MV-4-11 (cell line): ENCODE measurements at places on chromosomes 11 and 22.
A peak's percentile ranks its signal among the peaks of the same experiment; 100 is the strongest.

- DNase-seq: no peak
These were observed 63.4 kb downstream of the NAT10 start for GRCh38 chr11:34168642-34169420.

DNA sequence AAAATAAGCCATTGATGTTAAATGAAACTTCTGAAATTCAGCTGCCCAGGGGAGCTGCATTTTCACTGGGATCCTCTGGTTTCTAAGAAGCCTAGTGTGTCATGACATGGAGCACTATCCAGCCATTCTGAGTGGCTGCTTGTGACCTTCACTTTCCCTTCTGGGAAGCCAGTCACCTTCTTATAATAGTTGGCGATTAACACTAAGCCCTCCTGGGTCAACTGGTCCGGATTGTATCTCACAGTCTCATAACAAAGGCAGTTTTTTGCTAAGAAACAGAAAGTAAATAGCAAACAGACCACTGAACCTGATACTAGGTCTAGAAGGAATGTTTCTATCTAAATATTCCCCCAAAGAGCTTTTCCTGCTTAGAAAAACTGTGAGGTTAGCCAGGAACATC lies 7.9 kb downstream of the CSRP3 start:
- DNase-seq: no peak

DNA sequence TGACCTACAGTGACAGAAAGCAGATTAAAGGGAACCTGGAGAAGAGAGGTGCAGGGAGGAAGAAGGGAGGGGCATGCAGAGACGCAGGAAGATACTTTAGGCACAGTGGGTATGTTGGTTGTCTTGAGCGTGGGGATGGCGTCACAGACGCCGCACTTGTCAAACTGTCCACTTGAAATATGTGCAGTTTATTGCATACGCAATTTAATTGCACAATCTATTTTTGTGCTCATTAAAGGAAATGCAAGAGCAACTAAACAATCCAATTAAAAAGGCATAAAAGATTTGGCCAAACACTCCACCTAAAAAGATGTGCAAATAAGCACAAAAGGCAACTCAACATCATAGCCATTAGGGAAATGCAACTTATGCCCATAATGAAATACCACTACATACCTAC lies 16.8 kb downstream of the GNB1L start:
- DNase-seq: peak; percentile 13

- DNase-seq: no peak
These were observed 64.7 kb downstream of the NRXN2 start for GRCh38 chr11:64658265-64658664.

DNA sequence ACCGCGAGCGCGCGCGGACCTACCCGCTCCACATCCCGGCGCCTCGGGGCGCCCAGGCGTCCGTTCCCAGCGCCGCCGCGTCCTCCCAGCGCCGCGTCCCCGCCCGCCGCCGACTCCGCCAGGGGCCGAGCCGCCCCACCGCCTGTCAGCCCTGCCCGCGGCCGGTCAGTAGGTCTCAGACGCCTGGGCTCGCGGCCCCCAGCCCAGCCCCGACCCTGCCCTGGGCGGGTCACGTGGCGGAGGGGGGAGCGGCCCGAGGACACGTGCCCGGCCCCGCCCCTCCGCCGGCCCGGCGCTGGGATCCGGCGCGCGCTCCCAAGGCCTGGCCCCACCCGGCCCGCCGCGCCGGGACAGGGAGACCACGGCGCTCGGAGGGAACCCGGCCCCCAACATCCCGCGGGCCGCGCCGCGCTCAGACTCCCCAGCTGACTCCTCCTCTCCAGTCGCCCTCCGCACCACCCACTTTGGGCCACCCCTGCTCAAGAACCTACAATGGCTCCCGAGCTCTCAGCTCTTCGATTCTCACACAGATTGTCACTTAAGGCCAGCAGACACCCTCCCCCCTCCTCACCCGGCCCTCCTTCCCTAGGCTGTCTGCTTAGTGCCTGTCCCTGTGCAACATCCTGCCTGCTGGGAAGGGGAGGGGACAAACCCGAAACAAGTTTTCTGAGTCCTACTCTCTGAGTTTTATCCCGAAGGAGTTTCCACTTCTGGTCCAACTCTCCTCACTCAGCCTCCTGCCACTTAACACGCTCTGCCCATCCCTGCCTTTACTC lies at the start of gene RAB3IL1:
Gene RAB3IL1, minus strand, starts transcription at position 233 of the 776 bp plus-strand sequence. Its CDS starts 199 bp downstream, at position 34.
- no peak for DNase-seq

DNA sequence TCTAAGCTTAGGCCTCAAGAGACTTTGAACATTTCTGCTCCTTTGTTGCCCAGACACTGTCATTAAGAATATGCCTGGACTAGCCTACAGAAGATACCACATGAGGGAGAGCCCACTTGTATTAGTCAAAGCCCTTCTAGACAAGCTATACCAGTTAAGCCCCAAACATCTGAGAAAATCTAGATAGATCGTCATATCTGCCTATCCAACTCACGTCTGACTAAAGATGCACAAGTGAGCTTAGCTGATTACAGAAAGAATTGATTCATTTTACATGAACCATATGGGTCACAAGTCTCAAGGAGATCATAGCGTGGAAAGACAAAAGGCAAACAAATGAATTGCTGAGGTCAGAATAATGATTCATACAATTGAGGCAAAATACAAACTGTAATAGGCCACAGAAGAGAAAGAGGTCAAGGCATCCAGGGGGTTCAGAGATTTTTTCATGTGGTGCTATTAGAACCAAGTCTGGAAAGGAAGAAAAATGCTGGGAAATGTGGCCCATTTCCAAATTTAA lies 1155.5 kb upstream of the TENM4 start:
- DNase-seq: no peak

- DNase-seq: no peak
These were observed 9.0 kb upstream of the MMP7 start for GRCh38 chr11:102539567-102539966.

- no peak for DNase-seq
These were observed 59.1 kb upstream of the SCUBE2 start for GRCh38 chr11:9150501-9150900.

GRCh38 chr22:17794726-17795542 lies 20.7 kb upstream of the BID start:
- DNase-seq: peak; percentile 18

- DNase-seq: no peak
These were observed 8.6 kb upstream of the APOBEC3B start for GRCh38 chr22:38973289-38974169.

DNA sequence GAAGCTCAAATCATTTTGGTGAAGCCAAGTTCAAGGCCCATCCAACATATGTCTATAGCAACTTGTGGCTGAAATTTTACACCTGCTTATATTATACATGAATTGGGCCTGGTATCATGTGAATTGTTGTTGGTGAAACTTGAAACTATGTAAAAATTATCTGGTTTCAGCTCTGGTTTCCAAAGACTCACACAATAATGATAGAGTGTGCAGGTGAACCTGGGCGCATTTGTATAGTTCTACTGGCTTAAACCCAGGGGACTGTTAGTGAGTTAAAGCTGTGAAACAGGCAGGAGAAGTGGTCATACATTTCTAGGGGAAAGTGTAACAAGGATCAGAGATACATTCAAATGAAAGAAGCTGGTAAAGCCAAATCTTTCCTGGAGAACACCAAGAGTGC lies 627.3 kb downstream of the METTL15 start:
- no peak for DNase-seq

DNA sequence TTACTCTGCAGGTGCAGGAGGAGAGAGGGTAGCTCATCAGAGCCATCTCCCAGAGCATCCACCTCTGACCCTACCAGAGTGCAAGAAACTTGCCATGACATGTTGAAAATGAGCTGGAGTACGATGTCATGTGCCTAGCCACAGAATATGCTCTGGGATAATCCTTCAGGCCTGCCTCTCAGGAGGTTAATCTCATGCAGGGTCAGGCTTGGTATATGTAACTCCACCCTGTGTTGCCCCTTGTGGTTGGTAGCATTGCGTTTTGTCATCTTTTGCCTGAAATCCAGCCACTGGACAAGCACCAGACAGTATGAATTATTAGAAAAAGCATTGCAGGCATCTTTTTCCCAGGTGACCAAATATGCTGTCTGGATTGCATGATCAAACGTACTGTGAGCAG lies 36.2 kb downstream of the CNTF start:
- DNase-seq: no peak

DNA sequence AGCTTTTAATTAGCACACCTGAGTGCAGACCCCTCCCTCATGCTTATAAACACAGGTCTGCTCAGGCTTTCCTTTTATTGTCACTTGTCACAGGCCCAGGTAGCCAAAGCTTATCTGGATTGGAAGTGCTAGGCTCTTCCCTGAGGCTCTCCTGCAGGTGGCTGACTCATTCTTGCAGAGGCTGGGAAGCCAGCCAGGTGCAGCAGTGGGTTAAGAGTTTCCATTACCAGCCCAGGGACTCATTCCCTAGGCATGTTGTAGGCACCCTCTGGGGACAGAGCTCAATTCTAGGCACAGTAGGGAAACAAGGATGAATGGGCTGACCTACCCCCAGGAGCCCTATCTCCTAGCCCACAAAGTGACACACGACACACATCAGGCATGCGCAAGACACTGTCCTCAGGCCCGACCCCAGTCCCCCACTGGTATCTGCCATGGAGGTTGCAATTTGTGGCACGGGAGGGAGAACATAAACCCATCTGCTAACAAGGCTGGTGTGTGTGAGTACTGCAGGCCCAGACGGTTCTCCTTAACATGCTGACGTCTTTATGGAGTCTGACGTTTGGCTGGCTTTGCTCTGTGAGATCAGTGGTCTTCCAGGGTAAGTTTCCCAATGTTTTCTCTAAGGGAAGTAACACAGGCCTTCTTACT lies 94.2 kb downstream of the ABTB2 start:
- no peak for DNase-seq

DNA sequence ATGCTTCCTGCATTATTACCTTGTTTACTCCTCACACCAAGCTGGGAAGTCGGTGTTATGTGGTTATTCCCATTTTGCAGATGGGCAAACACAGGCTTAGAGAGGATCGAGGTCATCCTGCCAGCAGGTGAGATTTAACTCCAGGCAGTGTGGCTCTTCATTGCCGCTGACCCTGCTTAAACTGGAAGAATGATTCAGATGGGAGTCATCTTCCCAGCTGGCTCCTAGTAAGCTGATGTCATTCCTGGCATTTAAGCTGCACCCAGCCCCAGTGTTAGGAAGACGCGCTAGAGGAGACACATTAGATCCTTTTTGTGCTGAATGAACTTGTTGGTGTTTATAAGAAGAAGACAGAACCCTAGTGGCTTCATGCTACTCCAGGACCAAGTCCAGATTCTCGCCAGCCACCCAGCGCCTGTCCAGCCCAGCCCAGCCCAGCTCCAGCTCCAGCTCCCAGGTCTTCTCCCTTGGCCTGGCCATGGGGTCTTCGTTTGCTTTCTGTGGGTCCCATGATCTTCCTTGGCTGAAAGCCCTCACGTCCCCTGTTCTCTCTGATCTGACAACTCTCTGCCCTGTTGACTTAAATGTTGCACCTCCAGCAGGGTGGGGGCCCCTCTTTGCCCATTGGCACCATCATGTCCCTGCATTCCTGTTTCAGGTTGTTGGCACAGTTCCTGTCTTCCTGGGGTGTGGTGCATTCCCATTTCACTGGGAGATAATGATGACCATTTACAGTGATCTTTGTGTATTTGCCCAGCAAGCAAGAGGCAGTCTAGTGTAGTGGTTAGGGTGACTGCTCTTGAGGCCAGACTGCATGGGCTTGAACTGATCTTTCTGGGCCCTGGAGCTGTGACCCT lies 13.6 kb downstream of the PARVB start:
- no peak for DNase-seq

DNA sequence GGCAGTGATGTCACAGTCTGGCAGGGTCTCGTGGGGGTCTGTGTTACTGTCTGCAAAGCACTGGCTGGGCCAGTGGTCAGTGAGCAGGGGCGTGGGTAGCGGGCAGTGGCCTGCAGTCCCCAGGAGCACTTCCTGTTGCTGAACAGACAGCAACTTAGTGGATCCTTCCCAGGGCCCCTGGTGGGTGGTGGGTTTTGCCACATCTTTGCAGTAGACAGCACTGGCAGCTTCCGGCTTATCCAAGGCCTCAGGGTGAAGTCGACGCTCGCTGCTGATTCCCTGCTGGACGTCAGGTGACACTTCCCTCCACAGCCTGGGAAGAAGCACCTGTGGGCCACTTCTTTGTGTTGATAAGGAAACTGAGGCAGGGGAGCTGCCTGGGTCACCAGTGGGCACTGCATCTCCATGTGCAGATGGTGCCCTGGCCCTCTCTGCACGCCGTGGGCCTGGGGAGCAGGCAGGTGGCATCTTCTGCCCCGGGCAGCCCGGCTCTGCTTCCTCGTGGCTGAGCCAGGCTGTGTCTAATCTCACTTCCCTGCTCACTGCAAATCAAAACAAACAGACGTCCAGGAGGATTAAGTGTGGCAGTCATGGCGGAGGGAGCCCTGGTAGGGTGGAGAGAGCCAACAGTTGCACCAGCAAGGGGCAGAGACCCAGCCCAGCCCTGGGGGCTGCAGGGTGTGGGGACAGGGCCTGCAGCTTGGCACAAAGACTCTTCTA lies 79.8 kb downstream of the KCNQ1 start:
- peak; percentile 64 for DNase-seq

DNA sequence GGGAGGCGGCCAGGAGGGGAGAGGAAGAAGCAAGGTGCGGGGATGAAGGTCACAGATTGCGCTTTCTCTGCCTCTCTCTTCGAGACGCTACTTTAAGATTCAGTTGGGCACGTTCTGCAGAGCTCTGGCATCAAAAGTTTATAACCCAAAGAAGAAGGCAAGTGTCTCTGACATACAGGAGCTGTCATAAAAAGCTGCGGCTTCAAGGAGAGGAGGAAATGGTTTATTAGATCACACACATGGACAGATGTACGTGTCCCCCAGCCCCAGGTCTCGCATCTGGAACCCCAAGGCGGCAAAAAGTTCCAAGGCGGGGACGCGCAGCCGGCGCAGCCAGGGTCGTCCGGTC lies 589.0 kb downstream of the OPCML start:
- DNase-seq: no peak

DNA sequence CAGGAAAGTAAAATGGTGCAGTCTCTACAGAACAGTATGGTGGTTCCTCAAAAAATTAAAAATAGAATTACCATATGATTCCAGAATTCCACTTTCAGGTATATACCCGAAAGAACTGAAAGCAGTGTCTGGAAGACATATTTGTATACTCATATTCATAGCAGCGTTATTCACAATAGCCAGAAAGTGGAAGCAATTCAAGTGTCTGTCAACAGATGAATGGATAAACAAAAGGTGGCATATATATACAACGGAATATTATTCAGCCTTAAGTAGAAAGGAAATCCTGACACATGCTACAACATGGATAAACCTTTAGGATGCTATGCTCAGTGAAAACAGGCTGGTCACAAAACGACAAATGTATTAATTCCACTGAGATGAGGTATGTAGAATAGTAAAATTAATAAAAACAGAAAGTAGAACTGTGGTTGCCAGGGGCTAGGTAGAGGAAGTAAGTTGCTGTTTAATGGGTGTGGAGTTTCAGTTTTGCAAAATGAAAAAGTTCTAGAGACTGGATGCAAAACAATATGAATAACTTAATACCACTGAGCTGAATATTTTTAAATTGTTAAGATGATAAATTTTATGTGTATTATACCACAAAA lies 14.5 kb downstream of the SAA1 start:
- peak; percentile 35 for DNase-seq

GRCh38 chr11:62545437-62546243 lies 966 bp downstream of the AHNAK start:
- peak; percentile 68 for DNase-seq

- no peak for DNase-seq
These were observed 122.2 kb upstream of the RCN1 start for GRCh38 chr11:31968461-31969358.
